Stimulated activated CD8-positive, alpha-beta memory T cell treated with anti-CD3 and anti-CD28 coated beads, Interleukin-4, amount 100 ng/mL, for 4 hours (primary cell): ENCODE measurements at places on chromosomes 2 and 18.

- no peak for DNase-seq
Observed at GRCh38 chr2:177816766-177817165, 255.8 kb downstream of the PDE11A start.

DNA sequence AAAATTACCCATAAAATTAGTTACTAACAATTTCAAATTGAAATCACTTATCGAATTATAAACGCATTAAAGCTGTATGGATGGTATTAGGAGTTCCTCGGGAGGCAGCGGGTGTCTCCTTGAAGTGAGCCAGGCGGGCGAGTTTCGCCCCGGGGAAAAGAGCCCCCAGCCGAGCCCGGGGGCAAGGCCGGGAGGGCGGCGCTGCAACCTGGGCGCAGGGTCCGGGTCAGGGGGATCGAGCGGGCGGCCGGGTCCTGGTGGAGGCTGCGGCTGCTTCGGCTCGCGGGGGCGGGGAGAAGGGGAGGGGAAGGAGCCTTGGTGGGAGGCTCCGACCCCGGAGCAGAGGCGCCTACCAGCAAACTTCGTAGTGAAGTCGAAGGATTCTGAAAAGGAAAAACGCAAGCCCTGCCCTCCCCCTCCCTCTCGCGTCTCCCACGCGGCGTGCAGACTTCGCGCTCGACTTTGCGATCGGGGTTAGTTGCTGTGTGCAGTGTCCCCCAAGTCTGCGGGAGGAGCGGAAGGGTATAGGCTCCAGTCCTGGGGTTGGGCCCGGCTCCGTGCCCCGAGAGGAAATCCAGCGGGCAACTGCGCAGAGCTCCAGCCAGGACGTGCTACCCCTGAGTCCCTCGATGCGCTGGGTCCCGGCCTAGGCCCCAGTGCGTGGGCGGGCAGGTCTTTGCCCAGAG, 140.8 kb downstream of the MEIS1 start:
- DNase-seq: no peak

DNA sequence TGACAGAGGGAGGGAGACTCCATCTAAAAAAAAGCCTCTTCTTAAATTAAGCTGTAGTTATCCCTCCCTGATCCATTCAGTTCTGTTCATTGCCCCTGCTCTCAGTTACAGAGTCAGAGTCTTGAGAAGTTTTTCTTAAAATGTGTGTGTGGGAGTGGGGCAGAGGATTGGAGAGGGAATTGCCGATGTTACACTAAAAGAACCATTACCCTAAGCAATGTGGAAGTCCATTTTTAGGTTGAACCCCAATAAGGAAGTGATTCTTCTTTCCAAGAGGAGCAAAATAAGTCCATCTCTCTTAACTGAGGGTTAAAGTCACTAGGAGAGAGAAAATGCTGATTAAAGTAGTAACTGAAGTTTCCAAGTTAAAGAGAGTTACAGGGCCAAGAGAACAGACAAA, 21.2 kb upstream of the THOC1 start:
- no peak for DNase-seq

DNA sequence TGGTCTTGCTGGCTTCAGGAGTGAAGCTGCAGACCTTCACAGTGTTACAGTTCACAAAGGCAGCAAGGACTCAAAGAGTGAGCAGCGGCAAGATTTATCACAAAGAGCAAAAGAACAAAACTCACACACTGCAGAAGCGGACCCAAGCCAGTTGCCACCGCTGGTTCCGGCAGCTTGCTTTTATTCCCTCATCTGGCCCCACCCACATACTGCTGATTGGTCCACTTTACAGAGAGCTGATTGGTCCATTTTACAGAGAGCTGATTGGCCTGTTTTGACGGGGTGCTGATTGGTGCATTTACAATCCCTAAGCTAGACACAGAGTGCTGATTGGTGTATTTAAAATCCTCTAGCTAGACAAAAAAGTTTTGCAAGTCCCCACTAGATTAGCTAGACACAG, 37.2 kb upstream of the ZNF532 start:
- DNase-seq: no peak

DNA sequence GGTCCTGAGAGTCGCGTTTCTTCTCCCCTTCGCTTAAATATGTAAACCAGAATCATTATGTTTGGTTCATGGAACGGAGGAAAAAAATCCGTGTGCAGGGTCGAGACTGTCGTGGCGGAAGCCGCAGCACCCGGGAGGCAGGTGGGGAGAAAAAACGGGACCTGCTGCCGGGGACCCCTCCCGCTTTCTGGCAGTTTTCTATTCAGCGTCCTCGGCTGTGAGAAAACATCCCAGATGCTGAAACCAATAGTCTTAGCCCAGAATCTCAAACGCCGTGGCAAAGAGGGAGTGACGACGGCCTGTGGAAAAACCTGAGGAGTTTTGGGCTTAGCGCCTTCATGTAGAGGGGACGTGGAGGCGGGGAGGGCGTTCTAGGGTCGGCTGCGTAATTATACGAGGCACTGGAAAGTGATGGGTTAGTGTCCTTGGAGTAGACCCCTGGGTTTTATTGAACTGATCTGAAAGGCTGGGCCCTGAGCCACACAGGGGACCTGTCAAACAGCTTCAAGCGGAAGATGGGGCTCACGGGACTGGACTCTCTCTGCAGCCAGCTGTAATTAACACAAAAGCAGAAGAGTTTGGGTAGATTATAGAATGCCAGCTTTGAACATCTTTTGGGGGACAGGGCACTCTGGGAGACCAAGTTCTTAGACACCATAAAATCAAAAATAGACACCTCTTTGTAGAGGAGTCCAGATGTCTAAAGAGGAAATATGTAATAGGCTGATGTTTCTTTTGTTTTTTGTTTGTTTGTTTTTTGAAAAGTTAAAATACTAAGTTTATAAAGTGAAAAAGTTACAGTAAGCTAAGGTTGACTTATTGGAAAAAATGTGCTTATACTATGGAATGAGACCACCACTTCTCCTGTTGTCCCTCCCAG, 834 bp upstream of the BUB1 start:
- no peak for DNase-seq

- no peak for DNase-seq
Observed at GRCh38 chr18:12391487-12392165, 14.6 kb upstream of the AFG3L2 start.
